ENCODE measurements at places on chromosomes 2 and 18.

DNA sequence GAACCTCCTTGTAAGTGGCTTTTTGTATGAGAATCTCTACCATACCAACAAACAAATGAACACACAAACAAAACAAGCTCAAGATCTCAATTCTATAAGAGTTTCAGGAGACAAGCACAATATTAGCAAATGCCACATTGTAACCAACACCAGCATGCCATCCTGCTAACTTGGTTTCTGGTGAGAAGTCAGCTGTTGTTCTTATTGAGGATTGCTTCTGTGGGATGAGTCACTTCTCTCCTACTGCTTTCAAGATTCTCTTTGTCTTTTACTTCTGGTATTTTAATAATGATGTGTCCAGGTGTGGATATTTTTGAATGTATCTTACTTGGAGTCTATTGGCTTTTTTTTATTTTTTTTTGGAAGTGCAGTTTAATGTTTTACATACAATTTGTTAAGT lies 131.7 kb downstream of the BCL2L11 start:
- DNase-seq = no peak

GRCh38 chr2:51103205-51103604 lies 71.3 kb upstream of the NRXN1 start:
- DNase-seq = peak; percentile 6

- no peak for DNase-seq
These were observed 21.6 kb downstream of the DARS1 start for GRCh38 chr2:135963841-135964240.

DNA sequence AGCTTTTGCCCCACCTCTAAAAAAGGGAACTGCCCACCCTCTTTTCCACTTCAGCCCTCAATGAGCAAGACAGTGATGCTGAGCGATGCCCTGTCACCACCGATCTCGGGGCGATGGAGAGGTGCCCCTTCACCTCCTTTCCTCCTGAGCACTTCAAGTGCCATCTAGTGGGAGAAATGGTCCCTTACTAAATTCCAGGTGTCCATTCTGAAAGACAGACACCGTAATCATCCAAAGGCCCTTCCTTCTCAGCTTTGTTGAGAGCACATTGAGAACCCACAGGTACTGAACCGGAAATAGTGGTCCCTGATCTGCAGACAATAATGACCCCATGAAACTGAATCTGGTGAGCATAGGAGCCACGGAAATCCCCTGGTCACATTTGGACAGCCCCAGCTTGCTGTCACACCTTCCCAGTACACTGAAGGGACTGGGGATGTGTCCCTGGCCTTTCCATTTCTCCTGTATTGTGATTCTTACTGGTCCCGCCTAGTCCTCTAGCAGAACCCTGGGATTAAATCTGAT lies 38.5 kb downstream of the KCTD18 start:
- DNase-seq = peak; percentile 50

DNA sequence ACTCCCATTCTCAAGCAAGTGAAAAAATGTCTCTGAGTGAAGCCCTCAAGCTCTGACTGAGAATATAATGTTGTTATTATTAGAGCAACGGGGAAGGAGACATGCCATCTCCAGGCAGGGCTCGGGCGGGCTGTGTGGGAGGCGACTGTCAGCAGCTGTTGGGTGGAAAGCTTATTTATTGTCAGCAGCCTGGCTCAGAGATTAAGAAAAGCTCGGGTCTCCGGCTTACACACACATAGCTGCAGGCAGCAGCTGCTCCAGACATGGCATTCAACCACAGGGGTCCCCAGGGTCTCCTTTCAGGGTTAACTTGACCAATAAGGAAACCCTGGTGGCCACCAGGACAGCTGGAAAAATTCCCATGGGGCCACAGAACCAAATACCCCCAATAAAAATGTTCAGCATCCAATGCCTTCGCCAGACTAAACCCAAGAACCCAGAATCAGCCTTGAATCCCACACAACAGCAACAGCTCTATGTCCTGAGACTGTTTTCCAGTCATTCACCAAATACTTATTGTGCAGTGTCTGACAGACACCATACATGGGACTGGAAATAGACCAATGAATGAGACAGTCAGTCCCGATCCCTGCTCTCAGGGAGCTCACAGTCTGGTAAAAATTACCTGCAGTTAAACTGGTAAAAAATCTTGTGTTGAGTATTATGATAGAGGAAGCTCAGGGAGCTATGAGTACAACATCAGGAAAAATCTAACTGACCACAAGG lies 70.5 kb upstream of the RTN4 start:
- no peak for DNase-seq

DNA sequence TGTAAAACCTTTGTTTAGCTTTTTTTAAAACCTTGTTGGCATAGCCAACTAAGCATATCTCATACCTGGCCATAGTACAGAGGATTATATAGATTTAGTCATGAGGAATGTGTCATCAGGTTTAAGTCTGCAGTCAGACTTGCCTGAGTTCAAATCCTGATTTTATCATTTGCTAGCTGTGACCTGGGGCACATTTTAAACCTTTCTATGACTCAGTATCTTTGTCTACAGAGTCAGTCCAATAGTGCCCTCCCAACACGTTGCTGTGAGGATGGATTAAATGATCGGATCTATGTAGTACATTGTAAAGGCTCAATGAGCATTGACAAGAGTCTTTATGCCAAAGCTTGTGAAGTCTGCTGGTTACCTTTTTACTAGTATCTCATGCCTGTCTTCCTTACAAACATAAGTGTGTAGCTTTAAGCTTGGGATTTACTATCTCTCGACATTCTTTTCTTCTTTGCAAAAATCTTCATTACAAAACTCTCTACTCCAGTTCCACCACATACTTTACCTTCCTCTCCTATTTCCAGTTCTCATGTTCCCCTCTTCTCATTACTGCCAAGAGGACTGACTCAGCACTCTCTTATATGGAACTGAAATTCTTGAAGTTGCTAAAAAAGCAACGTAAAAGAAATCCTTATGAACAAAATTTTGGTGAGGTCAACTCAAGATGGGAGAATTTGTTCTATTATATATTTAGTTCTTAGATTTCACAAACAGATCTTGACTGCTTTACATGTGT lies 68.1 kb upstream of the RBMS1 start:
- no peak for DNase-seq

DNA sequence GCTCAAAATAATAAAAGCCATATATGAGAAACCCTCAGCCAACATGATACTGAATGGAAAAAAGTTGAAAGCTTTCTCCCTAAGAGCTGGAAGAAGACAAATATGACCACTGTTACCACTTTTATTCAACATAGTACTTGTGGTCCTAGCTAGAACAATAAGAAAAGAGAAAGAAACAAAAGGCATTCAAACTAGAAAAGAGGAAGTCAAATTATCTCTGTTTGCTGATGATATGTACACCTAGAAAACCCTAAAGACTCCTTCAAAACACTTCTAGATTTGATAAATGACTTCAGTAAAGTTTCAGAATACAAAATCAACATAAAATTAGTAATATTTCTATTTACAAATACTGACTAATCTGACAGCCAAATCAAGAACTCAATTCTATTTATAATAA lies 328.8 kb upstream of the GCFC2 start:
- no peak for DNase-seq

GRCh38 chr18:54335638-54336173 lies 22.0 kb downstream of the STARD6 start:
- no peak for DNase-seq

- no peak for DNase-seq
These were observed 41.2 kb downstream of the SP100 start for GRCh38 chr2:230457073-230457768.

GRCh38 chr2:71667256-71668182 lies 214.2 kb downstream of the DYSF start:
- DNase-seq = no peak

GRCh38 chr18:22939649-22940048 lies 6.5 kb downstream of the RBBP8 start:
- no peak for DNase-seq

DNA sequence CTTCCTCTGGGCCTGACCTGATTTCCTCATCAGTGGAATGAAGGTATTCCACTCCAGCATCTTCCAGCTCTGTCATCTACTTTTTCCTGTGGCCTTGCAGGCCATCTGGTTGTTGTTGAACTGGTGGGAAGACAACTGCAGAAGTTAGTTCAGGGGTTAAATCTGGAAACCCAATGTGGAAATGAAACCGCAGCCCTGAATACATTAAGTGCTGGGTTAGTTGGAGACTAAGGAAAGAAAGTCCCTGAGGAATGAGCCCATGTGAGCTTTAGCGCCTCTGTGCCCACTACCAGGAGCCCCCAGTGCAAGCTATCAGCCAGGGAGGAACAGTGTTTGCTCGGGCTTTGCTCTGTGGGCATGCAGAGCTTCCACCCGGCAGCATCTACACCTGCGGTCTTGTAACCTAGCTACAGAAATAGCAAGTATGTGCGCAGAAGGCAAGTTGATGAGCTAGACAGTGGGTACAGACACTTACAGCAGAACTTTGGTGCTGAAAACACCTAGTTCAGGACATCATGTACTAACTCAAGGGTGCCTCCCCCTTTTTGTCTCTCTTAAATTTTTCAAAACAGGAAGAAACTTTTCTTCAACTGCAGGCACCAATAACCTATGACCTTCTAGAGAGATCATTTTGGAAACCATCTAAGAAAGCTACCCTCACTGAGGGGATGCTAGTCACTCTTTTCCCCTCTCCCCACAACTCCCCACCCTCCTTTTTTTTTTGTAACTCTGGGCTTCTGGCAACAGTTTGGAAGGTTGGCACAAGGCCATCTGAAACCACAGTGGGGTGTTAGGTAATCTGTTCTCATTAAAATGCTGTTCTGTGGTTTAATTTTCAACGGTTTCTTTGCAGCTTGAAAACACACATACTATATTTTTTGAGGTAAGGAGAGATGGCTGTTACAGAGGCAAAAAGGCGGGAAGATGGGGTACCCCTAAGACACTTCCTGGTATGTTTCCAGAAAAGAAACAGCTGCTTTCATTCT lies 18.3 kb upstream of the CXCR4 start:
- DNase-seq = no peak

DNA sequence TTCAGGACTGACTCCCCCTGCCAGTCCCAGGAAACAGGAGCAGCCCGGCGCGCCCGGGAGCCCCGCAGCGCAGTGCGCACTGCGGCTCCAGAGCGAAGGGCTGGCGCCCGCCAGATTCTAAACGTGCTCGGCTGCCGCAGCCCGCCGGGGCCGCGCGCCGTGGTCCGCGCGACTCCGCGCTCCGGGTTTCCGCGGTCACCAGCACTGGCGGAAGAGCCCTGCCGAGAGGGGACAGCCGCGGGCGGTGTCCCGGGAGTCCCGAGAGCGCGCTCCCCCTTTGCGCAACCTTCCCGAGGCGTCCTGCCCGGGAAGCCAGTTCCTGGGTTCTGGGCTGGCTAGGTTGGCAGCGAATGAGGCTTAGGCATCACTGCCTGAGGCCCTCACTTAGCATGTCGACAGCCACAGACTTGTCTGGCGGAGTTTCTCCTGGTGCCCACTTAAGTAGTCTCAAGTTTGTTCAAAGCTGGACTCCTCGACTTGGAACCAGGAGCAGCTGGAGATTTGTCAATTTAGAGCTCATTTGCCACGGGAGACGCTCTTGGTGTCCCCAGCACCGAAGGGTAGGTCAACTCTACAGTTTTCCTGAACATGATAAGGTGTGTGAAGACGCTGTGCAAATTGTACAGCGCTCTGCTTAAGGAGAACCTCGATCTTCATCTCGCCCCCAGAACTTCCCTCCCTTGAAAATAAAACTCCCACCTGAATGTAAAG lies 1.5 kb upstream of the VSNL1 start:
- DNase-seq = peak; percentile 10

Measured in ACHN (cell line).